ENCODE measurements at places on chromosomes 1 and 21.

- DNase-seq = no peak
Measured at GRCh38 chr1:54294887-54295286, 94.9 kb downstream of the MRPL37 start.

GRCh38 chr1:215458562-215458961 is 108.5 kb upstream of the KCTD3 start:
- DNase-seq = no peak

DNA sequence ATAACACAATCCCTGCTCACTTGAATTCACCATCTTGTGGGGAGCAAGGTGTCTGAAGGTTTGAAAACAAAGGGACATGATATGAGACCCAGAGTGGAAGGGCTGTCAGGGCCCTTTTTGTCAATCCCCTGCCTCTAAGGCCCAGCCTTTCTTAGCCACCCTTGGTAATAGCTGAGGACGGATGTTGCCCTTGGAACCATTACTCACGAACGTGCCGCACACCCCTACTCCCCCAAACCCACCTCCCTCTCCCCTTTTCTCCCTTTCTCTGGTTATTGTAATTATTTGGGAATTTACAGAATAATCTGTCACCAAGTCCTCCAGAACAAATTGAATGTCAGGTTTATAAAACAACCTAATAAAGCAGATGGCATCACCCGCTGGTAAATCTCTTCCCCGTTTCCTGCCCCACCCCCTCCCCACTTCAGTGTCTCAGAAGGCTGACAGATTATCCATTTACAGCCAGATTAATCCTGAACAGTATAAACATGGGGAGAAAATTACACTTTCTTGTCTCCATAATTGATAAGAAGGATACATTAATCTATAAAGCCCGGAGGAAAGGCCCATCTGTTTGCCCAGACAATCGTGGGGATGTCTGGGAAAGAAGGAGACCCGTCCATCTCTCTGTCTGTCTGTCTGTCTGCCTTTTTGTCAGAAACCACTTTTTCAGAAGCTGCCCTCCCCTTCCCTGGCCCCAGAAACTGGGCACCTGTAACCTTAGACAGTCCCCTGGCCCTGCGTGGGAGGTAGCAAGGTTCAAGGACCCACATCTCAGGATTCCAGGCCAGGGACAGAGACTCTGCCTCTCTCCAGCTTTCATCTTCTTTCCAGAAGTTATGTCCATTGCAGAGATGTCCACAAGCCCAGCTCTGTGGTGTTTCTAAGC is 60.6 kb upstream of the CD34 start:
- DNase-seq = no peak

- DNase-seq = no peak
Measured at GRCh38 chr1:239044829-239045228, 341.5 kb upstream of the CHRM3 start.

DNA sequence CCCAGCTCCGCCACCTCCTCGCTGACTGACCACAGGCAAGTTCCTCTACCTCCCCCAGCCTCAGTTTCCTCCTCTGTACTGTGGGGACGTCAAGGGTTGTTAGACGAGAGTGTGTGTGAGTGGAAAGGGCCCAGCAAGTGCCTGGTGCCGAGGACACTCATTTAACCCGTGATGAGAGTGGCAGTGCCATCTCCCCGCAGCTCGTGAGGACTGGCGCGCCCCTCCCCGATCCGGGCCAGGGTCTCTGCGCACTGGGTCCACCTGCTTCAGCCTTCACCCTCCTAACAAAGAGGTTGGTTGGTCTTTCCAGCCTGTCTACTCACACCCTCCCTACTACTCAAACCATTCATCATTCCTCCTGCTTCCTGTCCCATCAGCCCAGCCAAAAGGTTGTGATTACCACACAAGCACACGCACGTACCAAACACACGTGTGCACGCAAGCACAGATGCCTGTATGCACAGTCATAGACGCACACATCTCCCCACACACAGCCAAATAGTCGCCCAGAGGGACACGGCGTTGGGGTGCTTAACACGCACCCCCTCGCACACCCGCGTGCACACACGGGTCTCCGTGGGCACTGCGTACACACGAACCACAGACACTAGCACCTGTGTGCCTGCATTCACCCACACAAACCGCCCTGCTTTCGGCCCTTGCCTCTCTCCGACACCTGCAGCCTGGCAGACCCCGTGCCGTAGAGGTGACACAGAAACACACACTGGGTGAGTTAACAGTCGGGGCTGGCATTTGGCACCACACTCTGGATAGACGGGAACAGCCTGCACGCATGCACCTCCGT is 39.3 kb downstream of the TAS1R2 start:
- no peak for DNase-seq

DNA sequence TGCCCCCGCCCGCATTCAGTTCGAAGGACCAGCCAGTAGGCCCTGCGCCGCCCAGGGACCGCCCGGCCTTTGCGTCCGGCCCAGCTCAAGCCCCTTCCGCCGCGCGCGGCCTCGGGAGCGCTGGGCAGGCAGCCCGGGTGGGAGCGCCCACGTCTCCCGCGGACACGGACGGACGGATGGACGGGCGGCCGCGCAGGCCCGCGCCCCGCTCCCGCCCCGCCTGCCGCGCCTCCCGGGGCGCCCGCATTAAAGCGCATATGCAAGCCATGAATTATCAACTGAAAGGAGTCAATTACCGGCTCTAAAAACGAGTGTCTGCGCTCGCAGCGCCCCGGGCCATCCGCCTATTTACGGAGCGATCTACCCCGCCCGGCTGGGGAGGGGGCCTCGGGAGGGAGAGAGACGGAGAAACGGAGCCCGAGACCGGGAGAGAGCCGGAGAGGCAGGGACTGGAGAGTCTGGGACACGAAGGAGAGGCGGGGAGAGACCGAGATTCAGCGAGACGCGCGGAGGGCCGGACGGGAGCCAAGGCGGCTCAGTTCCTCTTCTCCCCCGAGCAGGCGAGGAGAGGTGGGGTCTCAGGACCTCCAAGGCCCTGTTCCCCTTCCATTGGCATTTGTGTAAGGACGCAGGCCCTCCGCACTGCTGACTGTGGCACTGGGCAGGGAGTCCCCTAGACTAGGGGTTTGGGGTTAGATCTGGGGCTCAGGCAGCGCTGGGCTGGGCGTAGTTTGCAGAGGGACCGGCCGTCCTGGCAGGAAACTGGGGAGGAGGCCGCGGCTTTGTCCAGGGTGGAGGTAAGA is 41.3 kb upstream of the DMBX1 start:
- no peak for DNase-seq

- DNase-seq = no peak
Measured at GRCh38 chr1:10253755-10254154, 43.4 kb downstream of the KIF1B start.

GRCh38 chr21:26850116-26850643 is 5.0 kb upstream of the ADAMTS1 start:
- no peak for DNase-seq

DNA sequence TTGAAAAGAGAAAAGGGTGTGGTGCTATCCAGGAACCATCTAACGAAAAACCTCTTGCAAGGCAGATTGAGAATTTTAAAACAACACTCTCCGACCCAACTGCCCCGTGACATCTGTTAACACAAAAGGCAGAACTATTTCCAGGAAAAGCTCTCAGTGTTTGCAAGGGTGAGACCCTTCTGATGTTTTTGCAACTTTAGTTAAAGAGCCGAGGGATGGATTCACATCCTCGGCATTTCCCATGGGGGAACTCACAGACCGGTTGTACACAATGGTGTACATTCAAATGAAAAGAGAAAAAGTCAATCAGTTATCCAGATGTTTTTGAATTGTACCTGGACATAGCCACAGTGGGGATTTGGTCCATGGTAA is 120.0 kb downstream of the NGF start:
- no peak for DNase-seq

DNA sequence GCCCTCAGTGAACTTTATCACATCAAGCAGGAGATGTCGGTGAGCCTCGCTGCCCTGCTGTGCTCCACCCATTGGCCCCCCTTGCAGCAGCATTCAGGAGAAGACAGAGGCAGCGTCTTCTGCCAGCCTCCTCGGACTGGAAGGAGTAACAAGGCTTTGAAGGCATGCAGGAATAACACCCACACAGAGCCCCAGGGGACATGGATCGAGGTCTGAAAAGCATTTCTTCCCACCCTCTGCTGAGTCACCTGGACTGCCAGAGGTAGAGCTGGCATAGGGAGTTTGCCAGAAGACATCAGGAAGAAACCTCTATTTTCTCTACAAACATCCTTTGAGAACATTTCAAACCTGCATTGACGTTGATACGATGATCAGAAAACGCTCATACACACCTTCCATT is 42.9 kb downstream of the COL18A1 start:
- DNase-seq = no peak

DNA sequence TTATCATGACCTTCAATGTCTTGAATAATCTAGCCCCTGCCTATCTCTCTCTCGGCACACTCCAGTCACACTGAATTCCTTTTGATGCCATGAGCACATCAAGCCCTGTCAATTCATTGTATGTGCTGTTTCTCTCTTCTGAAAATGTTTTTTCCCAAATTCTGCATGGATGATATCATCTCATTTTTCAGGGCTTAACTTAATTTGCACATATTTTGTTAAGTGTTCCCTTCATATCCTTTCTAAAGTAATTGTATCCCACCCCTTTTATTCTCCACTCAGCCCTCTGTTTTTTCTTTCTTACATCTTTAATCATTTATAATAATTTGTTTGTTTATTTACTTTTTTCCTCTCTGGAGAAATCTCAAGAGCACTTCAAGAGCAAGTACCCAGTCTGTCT is 149.9 kb downstream of the ZNF326 start:
- DNase-seq = no peak

DNA sequence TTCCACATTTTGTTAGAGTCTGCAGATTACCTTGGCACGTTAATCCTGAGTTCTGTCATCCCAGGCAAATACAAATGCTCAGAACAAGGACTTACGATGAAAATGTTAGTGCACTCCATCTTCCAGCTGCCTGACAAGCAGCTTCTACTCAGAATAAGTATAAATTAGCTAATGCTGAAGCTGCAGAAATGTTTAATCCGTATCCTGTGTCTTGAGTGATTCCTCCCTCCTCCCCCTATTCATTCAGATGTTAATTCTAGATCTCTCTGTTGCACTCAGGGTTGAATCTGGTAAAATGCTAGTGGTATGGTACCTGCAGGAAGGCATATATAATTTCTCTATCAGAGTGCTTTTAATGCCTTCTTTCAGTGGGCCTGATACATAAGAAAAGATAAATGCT is 39.8 kb downstream of the CNN3 start:
- DNase-seq = no peak

DNA sequence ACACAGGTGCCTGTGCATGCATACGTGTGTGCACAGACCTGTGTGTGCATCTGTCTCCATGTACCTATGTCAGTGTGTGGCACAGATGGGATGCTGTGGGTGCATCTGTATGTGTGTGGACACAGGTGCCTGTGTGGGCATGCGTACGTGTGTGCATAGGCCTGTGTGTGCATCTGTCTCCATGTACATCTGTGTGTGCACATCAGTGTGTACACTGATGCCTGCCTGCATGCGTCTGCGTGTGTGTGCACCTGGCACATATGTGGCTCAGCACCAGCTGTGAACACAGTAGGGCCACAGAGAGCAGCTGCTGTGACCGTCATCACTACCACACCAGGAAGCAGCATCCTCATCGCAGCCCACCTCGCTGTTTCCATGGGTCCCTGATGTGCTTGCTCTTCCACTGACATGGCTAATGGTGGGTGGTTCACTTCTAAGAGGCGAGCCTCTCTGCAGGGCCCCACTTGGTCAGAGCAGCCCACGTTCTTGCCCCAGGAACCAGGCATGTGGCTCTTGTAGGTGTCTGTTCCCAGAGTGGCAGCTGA is 9.6 kb upstream of the SPATC1L start:
- no peak for DNase-seq

- no peak for DNase-seq
Measured at GRCh38 chr1:179288977-179289376, 4.6 kb upstream of the SOAT1 start.

DNA sequence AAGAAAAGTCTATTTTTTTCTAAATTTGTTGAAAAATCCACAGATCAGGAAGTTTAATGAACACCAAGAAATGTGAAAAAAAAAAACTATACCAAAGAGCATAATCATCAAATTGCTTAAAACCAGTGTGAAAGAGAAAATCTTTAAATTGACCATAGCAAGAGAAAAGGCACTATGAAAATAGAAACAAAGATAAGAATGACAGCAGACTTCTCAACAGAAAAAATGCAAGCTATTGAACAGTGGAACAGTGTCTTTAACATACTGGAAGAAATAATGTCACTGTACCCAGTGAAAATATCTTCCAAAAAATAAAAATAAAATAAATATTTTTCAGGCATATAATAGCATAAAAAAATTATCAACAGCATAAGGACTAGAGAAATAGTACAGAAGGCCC is 243.0 kb upstream of the GJB5 start:
- no peak for DNase-seq

DNA sequence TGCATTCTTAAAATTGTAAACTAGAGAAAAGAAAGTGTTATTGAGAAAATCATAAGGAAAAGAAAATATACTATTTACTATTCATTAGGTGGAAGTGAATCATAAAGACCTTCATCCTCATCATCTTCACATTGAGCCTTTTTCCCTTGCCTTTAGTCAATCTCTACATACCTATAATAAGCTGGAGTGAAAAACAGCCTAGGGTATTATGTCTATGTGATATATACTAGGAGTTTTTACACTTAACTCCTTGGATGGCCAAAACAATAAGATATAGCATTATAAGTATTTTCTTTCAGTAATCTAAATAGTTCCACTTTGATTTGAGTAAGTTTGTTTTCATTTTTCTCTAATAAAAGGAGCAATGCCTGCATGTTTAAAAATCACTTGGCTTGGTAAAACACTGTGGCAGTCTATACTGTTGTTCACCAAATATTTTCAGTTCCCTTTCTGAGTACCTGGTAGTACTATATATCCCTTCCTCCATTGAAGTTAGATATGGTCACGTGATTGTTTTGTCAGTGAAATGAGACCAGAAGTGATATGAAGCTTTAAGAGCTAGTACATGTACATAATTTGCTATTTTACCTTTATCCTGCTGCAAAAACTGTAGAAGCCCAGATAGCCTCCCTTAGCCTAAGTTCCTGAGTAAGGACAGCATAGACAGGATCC is 78.3 kb downstream of the CLEC20A start:
- DNase-seq = no peak

- no peak for DNase-seq
Measured at GRCh38 chr1:215487466-215487865, 79.6 kb upstream of the KCTD3 start.

- DNase-seq = no peak
Measured at GRCh38 chr21:35748678-35749314, 311.5 kb downstream of the SETD4 start.

DNA sequence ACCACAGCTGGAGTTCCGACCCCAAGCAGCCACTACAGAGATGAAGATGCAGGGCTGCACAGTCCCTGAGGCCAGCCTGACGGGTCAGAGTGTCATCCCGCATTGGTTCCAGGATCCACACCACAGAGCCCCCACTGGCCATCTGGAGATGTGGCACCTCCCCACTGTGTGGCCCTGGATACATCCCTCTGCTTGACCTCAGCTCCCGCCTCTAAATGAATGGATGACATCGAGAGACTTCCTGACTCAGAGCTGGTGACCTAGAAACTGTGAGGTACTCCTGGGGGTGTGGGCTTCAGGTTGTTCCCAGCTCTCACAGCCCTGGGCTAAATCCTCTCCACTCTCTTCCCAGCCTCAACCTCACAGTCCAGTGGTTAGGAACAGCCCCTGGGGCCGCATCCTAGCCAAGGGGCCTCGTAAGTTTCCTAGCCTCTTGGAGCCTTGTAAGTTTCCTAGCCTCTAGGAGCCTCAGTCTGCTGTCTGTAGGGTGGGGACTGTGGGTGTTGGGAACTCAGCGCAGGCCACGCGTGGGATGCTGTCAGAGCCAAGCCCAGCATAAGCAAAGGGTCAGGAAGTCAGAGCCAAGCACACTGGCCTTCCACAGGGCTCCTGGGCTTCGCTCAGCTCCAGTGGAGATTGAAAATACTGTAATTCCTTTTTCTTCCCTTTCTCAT is 87.5 kb upstream of the RUNX3 start:
- DNase-seq = no peak

- no peak for DNase-seq
Measured at GRCh38 chr1:43980255-43981134, 1.5 kb downstream of the B4GALT2 start.

All from mesothelial cell of epicardium (in vitro differentiated cells).